Head of caudate nucleus (tissue), 42 donors: ENCODE measurements at places on chromosomes 7 and 10.

GRCh38 chr7:81079746-81080145 lies 160.9 kb upstream of the SEMA3C start:
- DNase-seq = no peak

GRCh38 chr10:1299041-1299726 lies 243.0 kb downstream of the WDR37 start:
- DNase-seq = no peak

DNA sequence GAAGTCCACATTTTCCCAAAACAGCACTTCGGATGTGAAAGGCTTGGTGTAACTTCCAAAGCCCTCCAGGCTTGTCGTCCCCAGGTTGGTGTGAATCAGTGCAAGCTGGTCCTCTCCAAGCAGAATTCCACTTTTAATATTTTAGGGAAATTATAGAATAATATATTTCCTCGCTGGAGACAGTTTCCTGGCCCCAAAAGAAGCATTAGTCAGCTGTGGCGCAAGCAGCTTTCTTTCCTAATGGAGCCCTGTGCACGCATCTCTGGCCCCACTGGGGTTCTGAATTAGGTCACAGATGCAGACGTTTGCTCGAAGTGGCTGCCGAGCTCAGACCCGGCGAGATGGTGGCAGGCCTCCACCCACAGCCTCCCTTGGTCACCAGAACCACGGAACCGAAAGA lies 33.3 kb upstream of the MNX1 start:
- DNase-seq = no peak

DNA sequence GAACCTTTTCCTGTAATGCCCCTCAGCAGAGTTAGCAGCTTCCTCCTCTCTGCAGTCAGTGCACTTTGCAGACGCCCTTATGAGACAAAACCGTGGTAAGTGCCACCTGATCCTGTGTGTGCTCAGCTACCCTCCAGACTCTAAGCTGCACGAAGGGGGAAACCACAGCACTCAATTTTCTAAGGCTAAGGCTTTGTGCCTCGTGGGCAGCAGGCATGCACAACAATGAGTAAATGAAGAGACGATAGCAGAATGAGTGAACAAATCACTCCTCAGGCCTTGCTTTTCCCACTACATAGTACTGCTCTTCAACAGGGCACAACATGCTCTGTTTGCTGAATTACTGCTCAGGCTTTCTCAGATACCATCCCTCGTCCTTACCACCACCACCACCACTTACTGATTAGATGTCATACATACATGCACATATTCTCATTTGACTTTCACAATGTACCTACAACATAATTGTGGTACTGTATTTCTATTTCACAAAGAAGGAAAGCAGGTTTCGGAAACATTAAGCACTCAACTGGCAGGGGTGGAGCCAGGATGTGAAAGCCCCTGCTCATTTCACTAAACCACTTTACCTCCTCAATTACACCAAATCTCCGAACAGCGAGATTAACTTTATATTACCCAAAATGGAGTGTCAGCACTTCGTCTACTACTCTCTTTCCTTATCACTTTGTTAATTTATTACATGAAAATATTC lies 85.4 kb downstream of the ICA1 start:
- DNase-seq = peak; percentile 41

- no peak for DNase-seq
These were observed 354.6 kb downstream of the PHF14 start for GRCh38 chr7:11328309-11328708.

DNA sequence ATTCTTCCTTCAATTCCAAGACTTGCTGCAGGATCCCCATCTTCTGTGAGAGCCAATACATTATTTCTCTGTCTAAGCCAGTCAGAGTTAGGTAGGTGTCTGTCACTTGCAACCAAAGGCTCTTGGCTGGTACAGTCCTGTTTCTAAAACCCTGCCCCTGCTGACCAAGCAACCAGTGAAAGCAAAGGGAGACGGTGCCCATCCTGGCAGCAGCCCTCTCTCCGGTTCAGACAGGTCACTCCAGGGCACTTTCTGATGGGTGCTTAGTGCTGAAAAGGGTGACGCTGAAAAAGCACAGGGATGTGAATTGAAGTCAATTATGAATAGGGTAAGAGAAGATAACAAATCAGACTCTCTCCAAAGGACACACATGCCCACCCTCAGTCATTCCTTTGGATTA lies 37.5 kb downstream of the SPOCK2 start:
- DNase-seq = no peak

DNA sequence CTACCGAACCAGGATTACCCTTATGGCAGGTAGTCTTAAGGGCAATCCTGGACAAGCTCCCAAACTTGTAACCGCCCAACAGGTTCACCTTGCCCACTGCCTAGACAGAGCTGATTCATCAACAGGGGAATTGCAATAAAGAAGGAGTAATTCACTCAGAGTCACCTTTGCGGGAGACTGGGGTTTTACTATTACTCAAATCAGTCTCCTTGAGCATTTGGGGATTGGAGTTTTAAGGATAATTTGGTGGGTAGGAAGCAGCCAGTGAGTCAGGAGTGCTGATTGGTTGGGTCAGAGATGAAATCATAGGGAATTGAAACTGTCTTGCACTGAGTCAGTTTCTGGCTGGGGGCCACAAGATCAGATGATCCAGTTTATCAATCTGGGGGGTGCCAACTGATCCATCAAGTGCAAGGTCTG lies 25.3 kb downstream of the HK1 start:
- no peak for DNase-seq

DNA sequence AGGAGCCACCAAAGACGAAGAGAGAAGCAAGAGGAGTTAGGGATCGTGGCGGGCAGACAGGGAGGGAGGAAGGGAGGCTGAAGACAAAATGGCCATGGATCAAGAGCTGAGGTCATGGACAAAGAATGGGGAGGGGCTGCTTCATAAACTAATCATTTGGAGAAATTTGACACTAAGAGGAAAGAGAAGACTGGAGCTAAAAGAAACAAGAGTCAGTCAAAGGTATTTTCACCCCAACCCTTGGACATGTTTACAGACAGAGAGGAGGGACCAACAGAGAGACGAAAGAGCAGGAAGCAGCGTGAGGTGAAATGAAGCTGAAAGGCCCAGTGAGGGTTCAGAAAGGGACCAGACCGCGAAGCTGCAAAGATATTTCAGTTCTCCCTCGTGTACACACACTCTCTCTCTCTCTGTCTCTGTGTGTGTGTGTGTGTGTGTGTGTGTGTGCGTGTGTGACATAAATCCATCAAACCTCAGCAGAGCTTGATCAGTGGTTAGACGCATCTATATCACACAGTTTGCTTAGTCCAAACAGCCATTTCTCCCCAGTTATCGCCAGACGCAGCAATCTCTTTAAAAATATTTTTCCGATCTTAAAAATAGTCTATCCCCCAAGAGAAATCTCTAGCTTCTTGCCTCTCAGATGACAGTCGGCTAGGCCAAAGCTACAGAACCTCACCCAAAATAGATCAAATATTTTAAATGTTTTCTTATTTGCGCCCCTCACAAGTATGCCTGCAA lies 12.5 kb upstream of the CALD1 start:
- no peak for DNase-seq

DNA sequence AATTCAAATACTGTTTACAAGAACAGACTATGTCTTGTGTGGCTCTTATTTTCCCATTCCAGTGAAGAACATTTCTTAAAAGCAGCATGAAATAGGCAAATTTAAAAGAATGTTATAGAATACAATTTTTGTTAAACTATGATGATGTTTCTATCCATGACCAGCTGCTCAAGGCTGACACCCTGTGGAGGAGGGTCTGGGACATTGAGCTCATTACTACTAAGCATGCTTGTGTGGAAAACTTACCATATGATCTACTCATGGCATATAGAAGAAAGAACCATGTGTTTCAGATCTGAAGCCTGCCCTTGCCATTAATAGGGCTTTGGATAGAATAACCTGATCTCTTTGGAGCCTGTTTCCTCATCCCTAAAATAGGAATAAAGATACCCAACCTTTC lies 125.0 kb downstream of the FOXP2 start:
- no peak for DNase-seq

DNA sequence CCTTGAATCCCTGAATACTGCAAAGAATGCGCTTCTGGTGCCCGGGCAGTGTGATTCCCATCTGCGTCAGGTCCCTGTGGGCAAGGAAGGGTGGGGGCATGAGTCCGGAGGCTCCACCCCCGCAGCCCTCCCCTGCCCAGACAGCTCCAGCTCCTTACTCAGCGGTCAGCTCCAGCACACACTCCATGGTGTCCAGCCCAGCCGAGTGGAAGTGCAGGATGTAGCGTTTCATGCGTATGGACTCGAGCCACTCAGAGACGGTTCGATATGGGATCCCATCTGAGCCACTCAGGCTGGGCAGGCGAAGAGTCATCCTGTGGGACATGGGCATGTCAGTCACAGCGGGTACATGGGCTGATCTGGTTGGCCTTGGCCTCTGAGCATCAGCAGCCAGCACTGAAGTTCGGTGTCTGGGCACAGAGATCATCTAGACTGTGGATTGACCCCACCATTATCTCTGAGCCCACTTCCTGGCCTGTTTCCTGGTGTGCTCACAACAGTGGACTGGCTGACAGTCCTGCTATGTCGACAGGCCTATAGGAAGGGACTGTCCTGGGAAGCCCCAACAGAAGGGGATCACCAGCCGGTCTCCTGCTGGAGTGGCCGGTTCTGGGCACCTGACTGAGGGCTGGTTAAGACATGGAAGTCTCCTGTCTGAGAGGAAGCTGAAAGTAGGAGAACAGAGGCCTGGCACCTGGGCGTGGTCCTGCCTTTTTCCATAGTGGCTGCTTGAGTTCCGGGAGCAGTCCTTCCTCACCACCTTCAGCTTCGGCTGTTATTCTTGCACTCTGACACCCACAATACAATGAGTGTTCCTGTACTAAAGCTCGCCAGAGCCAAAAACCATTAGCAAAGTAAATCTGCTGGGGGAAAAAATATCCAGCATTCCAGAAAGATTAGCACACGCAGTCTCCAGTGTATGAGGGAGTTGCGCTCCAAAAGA lies 10.6 kb downstream of the ZYX start:
- DNase-seq = no peak

DNA sequence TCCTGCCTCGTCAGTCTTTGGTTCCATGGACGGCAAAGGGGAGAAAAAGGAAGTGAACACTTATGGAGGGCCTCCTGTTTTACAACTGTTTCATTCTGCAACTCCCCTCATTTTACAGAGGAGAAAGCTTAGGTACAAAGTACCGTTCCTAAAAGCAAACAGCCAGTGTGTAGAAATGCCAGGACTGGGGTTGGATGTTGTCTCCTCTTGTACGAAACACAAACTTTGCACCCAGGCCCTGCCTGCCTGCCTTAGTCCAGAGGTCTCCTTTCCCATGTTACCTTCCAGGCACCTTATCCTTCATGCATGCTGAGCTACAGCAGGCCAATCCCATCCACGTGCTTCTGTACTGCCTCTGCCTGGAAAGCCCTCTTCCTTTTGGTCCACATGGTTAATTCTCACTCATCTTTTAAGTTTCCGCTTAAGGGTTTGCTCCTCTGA lies 86.0 kb downstream of the ICA1 start:
- no peak for DNase-seq

GRCh38 chr7:129343099-129343700 lies 91.0 kb upstream of the STRIP2 start:
- DNase-seq = no peak

DNA sequence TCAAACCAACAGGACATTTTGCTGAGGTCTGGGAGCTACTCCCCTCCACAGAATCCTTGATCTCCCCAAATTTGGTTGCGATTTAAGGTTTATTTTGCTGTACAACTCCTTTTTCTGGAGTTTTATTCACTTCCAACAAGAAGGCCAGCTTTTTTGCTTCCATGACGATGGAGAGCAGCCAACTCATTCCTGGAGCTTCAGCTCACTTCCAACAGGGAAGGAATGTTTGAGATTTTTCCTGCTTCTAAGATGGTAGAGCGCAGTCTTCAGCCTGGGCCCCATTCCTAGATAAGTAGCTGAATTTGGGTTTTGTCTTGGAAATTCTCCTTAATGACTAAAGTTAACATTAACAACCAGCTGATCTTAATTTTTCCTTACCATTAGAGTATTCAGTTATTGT lies 30.9 kb upstream of the CREB3L2 start:
- no peak for DNase-seq

- no peak for DNase-seq
These were observed 35.9 kb downstream of the ADCY1 start for GRCh38 chr7:45610019-45610418.

DNA sequence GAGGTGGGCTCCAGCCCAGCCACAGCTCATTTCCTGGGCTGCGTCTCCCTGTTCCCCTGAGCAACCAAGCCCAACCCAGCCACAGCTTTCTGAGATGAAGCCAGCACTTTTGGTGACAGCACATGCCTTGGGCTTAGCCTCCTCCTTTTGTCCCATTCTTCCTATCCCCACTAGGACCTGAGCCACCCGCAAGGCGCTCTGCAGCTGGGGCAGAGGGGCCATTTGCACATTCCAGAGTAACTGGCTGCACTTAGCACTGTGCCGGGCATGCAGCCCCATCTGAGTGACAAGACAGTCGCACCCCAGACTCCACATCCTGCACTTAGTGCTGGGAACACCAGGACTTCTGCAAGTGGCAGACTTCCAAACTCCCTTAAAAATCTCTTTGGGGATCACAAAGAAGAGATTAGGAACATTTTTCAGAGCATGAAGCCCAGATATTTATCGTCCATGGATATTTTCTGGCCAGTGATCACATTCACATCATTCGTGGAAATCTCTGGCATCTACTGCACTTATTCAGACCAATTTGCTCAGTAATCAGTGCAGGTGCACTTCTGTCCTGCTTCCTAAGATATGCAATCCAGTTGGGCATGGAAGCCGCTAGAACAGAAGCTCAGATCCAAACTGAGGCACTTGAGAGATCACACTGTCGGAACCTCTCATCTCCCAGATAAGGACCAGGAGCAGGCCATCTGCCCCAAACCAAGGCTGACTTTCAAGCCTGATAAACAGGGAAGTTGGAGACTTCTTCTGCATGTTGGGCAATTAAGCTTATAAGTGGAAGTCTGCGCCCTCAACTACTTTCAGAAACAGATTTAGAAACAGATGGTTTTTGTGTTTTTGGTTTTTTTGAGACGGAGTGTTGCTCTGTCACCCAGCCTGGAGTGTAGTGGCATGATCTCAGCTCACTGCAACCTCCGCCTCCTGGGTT lies 26.4 kb downstream of the CHST15 start:
- no peak for DNase-seq

DNA sequence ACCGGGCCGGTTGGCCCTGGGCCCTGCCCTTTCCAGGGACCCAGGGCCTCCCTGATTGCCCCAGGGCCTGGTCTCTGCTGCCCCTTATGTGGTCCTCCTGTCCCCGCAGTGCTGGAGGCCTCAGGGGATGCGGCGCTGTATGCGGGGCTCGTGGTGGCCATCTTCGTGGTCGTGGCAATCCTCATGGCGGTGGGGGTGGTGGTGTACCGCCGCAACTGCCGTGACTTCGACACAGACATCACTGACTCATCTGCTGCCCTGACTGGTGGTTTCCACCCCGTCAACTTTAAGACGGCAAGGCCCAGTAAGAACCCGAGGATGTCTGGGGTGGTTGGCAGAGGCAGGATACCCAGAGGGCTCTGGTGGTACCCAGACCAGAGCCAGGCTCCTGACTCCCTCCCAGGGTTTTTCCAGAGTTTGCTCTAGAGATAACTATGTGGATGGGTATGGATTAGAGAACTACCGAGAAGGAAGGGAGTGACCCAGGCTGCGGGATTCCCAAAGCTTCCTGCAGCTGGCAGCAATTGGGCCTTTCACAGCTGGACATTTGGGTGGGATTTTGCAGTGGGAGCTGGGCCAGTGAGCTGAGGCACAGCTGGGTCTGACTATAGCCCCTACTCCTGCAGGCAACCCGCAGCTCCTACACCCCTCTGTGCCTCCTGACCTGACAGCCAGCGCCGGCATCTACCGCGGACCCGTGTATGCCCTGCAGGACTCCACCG lies 28.1 kb upstream of the SLC29A3 start:
- no peak for DNase-seq

GRCh38 chr10:62457196-62457595 lies 83.0 kb downstream of the ZNF365 start:
- no peak for DNase-seq

- peak; percentile 26 for DNase-seq
These were observed 863 bp downstream of the CCNY start for GRCh38 chr10:35336921-35337823.
